T-cell (primary cell): ENCODE measurements at places on chromosomes 13 and 19.

GRCh38 chr19:13163609-13164342 lies 13.6 kb downstream of the IER2 start:
- peaks cover 88% of the 10 kb centered on the region for H3K4me1 ChIP-seq
- H3K27me3 ChIP-seq: no peaks in the 10 kb centered on the region
- no peak for DNase-seq

GRCh38 chr19:33740811-33741396 lies 55.8 kb upstream of the KCTD15 start:
- DNase-seq: no peak
- H3K4me1 ChIP-seq: no peaks in the 10 kb centered on the region
- peaks cover 30% of the 10 kb centered on the region for H3K27me3 ChIP-seq
- no peaks in the 10 kb centered on the region for H3K36me3 ChIP-seq
- H3K4me3 ChIP-seq: no peak overlapping the region

- no peak overlapping the region for H3K27ac ChIP-seq
- H3K4me3 ChIP-seq: no peak overlapping the region
- H3K27me3 ChIP-seq: no peaks in the 10 kb centered on the region
- H3K36me3 ChIP-seq: peaks cover 79% of the 10 kb centered on the region
- H3K4me1 ChIP-seq: peaks cover 3% of the 10 kb centered on the region
Measured at GRCh38 chr19:42290523-42291434, 11.2 kb upstream of the PRR19 start.

GRCh38 chr13:43939086-43939485 lies 59.4 kb downstream of the LACC1 start:
- H3K4me3 ChIP-seq: no peak overlapping the region
- H3K36me3 ChIP-seq: no peaks in the 10 kb centered on the region
- H3K27ac ChIP-seq: no peak overlapping the region
- H3K27me3 ChIP-seq: no peaks in the 10 kb centered on the region

DNA sequence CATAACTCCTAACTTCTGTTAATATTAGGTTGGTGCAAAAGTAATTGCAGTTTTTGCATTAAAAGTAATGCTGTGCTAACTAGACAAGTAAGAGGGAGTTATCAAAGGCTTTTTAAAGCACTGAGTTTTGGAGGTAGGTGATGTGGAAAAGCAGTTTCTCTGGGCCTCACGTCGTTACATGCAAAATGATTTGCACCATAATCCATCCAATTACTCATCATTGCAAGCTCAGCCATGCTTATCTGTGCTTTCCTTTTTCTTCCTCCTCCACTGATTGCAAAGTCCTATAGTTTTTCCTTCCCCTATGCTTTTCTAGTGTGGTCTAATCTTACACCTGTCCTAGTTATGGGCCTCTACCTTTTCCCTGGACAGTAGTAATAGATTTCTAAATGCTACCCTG lies 35.4 kb upstream of the INTS6 start:
- H3K4me1 ChIP-seq: no peaks in the 10 kb centered on the region
- H3K27ac ChIP-seq: no peak overlapping the region
- no peaks in the 10 kb centered on the region for H3K27me3 ChIP-seq

GRCh38 chr19:42191855-42192254 lies 25.6 kb downstream of the DEDD2 start:
- no peak for DNase-seq
- H3K4me3 ChIP-seq: no peak overlapping the region
- no peaks in the 10 kb centered on the region for H3K27me3 ChIP-seq
- no peak overlapping the region for H3K27ac ChIP-seq

DNA sequence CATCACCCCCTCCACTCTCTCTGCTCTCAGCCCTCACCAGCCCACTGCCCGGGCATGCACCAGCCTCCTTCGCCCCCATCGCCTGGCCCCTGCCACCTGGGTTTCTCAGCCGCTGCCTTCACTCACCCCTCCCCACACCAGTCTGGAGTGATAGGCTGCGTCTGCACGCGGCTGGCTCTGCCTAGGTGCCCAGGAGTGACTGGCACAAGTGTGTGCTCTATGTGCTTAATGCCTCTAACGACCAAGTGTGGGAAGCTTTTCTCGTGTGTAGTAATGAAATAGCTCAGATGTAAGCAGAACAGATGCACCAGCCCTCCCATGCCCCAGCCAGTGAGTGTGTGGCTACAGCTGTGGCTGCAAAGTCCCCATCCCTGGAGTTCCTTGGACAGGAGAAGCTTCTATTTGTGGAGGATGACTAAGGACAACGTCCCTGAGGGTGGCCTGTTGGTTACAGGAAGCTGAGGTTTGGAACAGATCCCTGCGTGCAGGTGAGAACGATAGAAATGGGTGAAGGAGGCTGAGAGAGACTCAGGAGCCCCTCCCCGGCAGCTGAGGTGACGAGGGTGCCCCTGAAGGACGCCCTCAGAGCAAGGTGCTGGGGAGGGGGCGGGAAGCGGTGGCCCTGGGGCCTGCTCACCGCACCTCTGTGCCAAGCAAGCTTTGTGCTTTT lies 35.6 kb downstream of the ATP11A start:
- no peaks in the 10 kb centered on the region for H3K27me3 ChIP-seq
- H3K4me1 ChIP-seq: peaks cover 26% of the 10 kb centered on the region
- H3K4me3 ChIP-seq: no peak overlapping the region
- peak; percentile 10 for DNase-seq
- H3K36me3 ChIP-seq: peaks cover 2% of the 10 kb centered on the region

DNA sequence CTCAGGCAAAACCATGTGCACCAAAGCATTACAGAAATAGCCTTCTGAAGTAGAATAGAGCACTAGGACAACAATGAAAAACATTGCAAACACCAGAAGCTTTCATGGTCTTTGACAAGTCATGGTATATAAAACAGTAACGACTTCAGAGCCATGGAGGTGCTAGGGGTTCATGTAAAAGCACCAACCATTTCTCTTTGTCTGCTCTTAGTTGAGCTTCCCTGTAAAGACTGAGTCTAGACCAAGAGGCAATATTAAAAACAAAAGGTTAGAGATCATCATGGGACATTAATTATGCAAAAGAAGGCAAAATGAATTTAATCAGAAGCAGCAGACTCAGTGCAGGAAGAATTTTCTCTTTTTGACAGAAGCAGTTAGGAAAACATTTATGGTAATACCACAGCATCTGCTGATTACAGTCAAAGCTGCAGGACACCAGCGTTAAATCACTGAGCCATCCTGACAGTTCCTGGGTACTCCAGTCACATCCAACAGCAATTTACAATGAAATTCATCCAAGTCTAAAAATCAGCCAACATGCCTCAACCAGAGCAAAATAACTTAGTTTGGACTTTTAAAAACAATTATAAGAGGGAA lies 476.8 kb downstream of the DIAPH3 start:
- no peak overlapping the region for H3K4me3 ChIP-seq
- DNase-seq: no peak
- H3K4me1 ChIP-seq: no peaks in the 10 kb centered on the region
- no peak overlapping the region for H3K27ac ChIP-seq
- no peaks in the 10 kb centered on the region for H3K27me3 ChIP-seq
